A172 (cell line): ENCODE measurements at places on chromosomes 1 and 21. TPM values are rescaled to one million over a fixed set of nuclear protein-coding genes. Genes with fewer than 3 reads are reported as not detected.
A peak's percentile ranks its signal among the peaks of the same experiment; 100 is the strongest.

GRCh38 chr1:194809215-194809614 lies 1622.8 kb upstream of the B3GALT2 start:
- no peak for DNase-seq

DNA sequence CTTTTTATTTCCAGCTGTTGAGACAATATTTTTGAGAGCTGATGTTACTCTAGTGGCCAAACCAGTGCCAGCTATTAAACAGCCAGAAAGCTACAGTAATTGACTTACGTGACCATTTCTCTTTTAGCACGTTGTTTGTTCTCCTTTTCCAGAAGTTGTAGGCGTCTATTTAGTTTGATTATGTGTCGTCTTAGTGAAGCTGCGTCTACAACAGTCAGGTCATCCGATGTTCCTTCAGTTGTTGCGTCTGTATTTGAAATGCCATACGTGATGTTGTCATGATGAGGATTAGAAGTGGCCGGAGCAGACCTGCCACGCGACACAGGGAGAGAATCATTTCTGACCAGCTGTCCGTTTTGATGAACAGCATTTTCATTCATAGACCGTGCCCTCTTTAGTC lies 38.2 kb downstream of the TMEM51 start:
- DNase-seq = no peak

DNA sequence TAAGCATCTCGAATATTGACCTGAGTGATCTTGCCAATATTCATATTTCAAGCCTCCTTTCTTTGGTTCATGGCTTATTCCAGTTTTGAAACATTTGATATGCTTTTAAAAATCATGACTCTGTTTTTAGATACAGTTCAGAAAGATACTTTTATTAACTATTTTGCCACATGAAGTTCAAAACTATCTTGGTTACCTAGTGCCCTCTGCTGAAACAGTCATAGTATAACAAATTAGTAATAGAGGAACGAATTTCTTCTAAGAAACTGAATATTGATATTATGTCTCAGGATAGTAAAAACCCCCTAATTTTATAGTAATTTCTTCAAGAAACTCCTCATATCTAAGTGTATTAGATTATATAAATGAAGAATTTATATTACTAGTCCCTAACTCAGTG lies 52.6 kb upstream of the RC3H1 start:
- DNase-seq = peak; percentile 22

DNA sequence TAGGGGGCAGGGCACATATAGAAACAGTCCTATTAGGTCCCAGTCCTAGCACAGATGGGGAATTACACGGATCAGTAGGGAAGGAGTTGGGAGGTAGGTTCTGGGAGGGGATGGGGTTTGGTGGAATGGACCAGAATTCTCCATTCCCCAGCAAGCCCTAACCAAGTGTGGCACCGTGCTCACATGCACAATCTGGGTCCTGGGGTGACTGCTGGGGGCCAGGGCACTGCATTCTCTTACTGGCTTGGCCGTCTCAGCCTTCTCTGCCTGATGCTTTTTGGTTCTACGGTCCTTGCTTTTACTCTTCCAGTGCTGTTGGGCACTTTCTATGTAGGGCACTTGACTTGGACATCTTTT lies 53.9 kb downstream of the NENF start:
- no peak for DNase-seq

TMEM81 gene
- total RNA-seq = 1.3 and 3.1 TPM in 2 replicates
